Lung microvascular endothelial cell (primary cell): ENCODE measurements at places on chromosomes 7 and 10. TPM values are rescaled to one million over a fixed set of nuclear protein-coding genes. Genes with fewer than 3 reads are reported as not detected.

ANKRD2 gene
- total RNA-seq = 0.20 and 0.44 TPM in 2 replicates

DNAJC1 gene
- 23.5 and 33.7 TPM in 2 replicates for total RNA-seq

- DNase-seq = no peak
Observed at GRCh38 chr7:87475359-87476178, at the start of gene ABCB4. Gene ABCB4, minus strand, starts transcription at chr7:87475680. Its CDS starts 215 bp downstream, at chr7:87475465.

DNA sequence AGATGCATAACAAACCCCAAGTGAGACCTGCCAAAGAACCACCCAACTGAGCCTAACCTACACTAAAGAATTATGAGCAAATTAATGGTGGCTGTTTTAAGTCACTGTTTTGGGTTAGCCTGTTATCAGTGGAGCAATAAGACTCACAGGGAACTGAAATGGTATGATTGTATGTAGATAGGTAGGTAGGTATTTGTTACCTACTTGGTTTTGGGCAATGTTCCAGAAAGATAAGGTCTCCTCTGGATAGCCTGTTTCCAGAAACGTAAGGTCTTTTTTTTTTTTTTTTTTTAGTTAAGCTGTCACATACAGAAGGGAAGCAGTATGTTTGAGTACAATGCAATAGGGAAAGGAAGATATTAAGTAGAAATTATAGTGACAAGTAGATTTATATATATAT is 47.6 kb downstream of the PSMC2 start:
- DNase-seq = no peak

DNA sequence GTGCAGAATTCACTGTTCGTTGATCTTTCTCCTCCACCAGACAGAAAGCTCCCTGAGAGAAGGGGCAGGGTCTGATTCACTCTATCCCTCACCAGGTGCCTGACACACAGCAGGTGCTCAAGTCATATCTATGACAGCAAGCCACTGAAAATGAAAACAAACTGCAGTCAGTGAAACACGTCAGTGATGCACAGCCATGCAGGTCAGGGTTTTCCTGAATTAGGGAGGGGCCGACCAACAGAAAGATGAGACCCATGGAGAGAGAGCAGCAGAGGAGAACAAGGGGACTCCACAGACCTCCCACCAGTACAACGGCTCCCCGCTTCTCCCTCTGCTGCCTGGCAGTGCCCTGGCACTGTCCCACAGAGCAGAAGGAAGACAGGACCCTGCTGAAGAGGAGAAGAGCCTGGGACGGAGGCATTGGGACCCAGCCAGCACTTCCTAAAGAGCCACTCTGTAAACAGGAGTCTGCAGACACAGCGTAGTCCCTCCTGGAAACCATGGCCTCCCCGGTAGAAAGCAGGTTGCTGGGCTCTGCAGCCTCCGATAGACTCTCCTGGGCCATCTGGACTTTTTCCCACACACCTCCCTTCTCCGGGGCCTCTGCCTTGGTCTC is 50.3 kb downstream of the FAM53B start:
- no peak for DNase-seq

DNA sequence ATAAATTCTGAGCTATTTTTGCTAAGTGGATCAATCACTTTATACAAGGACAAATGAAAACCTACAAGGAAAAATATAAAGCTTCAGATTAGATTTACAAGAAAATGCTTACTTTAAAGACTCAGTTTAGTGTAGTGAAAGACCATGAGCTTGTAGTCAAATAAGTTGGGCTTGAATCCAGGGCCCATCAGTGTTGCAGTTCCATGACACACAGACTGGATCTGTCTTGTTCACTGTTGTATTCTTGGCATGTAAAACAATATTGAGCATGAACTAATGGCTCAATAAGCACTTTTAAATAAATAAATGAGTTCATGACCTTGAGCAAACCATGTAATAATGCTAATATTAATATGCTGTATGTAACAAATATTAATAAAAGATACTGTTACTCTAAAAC is 164.6 kb upstream of the KCND2 start:
- DNase-seq = no peak

GRCh38 chr7:91140982-91141381 is 123.3 kb upstream of the FZD1 start:
- no peak for DNase-seq

- peak; percentile 93 for DNase-seq
Observed at GRCh38 chr7:120996333-120996987, 7.9 kb downstream of the CPED1 start.

- no peak for DNase-seq
Observed at GRCh38 chr10:5679606-5680005, 5.0 kb upstream of the TASOR2 start.

DNA sequence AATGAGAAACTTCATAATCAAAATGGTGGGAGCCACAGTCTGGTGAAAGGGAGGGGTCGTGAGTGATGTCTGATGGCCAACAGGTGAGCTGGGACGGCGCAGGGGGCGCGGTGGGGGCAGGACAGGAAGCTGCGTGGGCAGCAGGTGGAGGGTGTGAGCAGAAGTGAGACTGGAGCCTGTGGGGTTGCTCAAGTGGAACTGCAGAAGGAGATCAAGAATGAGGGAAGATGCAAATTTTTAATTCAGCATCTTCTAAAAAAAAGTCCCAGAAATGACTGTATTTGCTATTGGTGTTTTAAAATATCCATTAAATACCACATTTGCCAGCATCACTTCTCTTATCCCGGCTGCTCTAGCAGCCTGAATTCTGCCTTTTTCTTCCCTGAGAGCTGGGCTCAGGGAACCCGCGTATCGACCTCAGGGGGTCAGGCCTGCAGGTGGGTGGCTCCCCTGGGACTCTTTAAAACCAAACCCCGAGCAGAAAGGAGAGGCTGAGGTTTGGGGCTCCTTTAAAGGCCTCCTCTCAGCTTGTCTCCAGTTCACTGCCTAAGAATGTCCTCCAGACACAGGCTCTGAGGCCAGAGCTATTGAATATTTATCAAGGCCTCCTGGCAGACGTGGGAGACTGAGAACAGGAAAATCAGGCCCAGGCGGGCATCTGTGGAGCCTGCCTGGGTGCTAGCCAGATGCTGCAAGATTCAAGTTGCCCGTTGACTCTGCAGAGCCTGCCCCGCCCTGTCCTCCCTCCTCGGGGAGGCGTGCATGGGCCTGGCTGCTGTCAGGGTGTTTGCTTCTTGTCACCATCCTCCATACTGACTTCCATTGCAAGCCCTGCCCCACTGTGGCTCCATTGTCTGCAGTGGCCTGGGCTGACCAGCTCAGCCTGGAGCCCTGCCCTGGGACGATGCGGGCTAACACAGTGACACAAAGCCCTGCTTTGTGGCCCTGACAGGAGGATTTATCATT is 53.9 kb downstream of the SYPL1 start:
- no peak for DNase-seq

GRCh38 chr7:48959676-48960075 is 35.3 kb downstream of the CDC14C start:
- no peak for DNase-seq
